Activated naive CD4-positive, alpha-beta T cell treated with anti-CD3 and anti-CD28 coated beads for 36 hours (primary cell): ENCODE measurements at places on chromosomes 4 and X.
A peak's percentile ranks its signal among the peaks of the same experiment; 100 is the strongest.

DNA sequence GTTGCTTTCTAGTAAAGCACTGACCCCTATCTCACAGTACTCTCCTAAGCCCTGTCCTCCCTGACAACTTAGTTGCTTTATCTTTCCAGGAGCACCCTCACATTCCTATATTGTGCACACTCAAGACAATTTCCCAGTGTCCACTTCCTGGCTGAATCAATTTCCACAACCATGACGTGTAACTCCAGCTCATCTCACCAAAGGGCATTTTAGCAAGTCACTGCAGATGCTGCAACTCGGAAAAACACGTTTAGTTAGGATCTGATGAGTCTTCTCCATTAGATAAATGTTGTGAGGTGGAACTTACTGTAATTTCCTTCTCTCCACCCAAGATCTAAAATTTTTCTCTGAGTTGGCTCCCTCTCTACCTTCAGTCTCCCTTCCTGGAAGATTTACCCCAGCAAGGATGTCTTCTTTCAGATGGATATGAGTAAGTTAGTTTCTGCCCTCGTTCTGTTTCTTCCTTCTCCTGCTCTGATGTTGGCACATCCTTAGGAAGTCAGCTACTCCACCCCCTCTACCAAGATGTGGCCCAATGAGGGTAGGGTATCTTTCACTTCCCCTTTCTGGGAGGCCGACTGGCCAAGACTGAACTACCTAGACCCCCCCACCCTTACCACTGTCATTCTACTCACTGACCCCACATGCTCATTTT, 28.8 kb upstream of the IL13RA1 start:
- DNase-seq: no peak

- no peak for DNase-seq
Observed at GRCh38 chrX:111007238-111007637, 88.8 kb upstream of the PAK3 start.

DNA sequence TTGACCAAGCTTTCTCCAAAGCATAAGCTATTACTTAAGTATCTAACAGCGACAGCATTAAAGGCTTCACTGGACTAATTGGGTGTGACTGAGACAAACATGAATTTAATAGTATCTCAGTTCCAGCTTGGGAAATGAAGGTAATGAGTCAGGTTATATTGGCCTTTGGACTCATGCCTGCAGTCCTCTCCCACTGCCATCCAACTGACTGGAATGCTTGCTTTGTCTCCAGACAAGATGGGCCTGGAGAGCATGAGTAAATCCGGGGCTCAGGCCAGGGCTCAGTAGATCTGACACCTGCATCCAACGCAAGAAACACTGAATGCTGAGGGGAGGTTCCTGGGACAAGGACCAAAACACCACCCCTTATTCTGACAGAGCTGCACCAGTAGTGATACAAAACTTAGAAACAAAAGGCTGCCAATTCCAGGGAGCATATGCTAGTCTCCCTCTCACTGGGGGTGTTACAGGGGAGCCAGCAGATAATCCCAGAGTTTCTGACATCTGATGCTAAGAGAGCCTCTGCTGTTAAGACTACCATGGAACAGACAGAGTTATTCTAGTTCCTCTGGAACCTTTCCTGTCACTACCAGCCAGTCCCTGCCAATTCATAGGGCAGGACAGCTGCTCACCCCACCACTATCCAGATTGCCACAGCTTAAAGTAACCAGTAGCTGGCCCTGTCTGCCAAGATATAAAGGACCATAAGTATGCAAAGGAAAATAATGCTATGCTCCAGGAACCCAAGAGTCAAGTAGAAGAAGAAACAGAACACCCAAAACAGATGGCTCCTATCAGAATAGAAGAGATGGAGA, 293.8 kb downstream of the IQCM start:
- no peak for DNase-seq

DNA sequence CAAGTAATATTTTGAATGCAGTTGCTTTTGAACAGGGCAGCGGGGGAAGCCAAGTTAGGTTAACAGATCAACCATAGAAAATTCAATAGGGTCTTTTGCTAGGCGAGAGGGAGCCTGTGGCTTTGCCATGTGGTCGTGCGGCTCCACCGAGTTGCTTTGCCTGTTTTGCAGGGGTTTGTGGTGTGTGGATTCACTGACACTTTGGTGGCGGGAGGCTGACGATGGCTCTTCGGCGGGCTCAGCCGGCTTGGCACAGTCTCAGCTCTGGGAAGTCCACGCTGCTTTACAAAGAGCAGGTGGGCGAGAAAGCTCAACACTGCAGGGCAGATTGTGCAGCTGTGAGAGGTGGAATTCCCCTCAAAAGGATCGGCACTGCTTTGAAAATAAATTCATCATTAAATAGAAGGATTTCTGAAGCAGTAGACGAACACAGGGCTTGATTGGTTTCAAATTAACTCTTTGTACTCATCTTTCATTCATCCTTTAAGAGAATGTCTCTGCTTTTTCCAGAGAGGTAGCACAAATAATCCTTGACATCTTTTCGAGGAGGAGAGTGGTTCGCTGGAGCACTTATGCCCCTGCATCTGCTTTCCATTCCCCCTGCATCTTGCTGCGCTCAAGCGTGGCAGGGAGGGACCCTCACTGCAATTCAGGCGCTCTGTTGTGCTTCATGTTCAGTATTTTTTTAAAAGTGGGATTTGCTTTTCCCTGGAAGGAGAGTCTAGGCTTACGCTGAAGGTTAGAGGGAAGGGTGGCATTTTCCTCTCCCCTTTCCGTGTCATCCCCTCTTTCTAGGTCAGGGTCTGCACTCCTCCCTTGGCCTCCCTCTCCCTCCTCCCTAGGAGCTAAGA, 201.8 kb upstream of the LEF1 start:
- DNase-seq: peak; percentile 47

- DNase-seq: no peak
Observed at GRCh38 chr4:3297066-3297859, 4.4 kb downstream of the RGS12 start.

GRCh38 chrX:53072418-53073114, 9.6 kb upstream of the TSPYL2 start:
- no peak for DNase-seq
